ENCODE measurements at places on chromosomes 3 and 15.

DNA sequence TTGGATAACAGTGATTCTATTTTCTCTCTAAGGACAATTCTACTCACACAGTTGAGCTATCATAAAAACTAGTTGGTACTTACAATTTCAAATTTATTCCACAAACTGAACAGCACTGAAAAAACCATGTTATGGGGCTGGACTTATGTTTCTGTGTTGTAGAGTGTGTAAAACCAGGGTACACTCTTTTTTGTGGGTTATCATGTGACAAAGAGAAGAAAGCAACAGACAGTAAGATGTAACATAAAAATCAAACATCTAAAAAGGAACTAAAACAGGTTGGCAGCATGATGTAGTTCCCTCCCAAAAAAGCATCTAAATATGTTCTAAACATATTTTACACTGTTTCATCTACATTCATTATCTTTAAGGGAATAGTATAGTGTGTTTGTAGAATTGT is 757.9 kb downstream of the ROBO1 start:
- no peak for DNase-seq

GRCh38 chr3:141382571-141382970 is 14.3 kb downstream of the ZBTB38 start:
- DNase-seq, result no peak

DNA sequence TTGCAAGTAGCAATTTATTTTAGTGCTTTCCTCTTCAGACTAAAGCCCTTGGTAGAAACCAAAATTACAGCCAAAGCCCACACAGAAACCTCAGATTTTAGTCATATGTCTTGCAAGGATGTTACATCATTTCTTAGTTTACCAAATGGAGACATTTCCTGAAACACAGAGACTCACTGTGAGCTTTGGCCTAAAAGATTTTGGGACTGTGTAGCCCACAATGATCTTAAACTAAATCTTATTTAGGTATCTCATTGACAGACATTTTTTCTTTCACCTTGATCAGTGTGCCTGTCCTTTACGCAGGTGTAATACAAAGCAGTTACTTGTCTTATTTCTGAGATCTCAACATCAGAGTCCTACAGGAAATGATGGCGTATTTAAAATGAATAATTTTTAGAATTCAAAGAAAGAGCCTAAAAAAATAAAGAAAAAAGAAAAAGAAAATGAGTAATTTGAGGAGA is 27.8 kb upstream of the AP4E1 start:
- no peak for DNase-seq

DNA sequence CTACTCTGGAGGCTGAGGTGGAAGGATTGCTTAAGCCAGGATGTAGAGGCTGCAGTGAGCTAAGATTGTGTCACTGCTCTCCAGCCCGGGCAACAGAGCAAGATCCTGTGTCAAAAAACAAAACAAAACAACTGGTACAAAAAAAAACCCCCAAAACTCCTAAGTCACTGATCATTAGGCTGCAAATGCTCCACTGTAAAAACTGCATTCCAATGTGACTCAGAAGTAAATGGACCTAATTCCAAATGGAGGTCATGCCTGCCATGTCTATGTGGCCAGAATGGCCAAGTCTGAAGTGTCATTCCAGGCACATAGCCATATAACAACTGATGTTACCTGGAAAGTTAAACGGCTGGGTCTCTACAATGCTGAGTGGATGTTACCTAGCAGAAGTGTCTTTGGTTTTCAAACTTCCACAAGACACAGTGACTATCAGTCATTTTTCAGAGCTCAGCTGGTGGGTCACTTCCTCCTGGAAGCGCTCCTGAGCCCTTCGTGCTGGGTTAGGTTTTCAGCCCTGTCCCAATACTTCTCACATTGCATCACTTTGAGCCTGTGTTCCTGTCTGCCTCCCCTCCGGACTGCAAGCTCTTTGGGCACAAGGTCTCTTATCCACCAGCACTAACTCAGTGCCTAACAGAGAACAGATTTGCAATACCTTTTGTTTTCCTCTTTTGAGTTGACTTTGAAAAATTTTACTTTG is 10.6 kb downstream of the FSTL1 start:
- no peak for DNase-seq

GRCh38 chr15:83612898-83613635 is 40.9 kb upstream of the ADAMTSL3 start:
- no peak for DNase-seq

DNA sequence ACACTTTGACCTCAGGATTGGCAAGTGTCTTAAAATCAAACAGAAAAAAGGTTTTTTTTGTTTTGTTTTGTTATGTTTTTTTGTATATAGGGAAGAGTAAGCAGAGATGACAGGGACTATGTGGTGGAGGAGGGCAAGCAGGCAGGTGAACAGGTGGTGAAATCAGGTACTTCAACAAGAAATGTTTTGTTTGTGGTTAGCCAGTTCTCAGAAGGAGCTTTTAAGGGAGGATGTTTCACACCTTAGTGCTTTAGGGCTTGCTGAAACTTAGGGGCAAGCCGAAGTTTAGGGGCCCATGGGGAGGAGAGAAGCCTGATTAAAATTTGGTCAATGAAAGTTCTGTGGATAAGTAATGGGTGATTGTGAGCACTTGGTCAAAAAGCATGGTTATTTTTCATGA is 370.7 kb upstream of the SLCO3A1 start:
- no peak for DNase-seq

DNA sequence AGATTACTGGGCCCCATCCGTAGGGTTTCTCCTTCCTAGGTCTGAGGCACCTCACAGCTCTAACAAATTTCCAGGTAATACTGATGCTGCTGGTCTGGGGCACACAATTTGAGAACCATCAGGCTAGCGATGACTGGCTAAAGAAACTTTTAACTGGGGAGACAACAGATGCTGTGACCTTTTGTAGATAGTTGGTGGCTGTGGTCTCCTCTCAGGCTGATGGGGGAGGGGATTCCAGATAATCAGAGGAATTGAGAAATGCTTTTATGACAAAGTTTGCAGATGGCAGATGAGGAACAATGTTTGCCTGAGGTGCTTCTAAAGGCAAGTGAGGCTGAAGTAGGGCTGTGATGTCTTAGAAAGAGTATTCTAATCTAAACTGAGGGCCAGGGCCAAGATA is 13.8 kb upstream of the CCR9 start:
- DNase-seq, result no peak

DNA sequence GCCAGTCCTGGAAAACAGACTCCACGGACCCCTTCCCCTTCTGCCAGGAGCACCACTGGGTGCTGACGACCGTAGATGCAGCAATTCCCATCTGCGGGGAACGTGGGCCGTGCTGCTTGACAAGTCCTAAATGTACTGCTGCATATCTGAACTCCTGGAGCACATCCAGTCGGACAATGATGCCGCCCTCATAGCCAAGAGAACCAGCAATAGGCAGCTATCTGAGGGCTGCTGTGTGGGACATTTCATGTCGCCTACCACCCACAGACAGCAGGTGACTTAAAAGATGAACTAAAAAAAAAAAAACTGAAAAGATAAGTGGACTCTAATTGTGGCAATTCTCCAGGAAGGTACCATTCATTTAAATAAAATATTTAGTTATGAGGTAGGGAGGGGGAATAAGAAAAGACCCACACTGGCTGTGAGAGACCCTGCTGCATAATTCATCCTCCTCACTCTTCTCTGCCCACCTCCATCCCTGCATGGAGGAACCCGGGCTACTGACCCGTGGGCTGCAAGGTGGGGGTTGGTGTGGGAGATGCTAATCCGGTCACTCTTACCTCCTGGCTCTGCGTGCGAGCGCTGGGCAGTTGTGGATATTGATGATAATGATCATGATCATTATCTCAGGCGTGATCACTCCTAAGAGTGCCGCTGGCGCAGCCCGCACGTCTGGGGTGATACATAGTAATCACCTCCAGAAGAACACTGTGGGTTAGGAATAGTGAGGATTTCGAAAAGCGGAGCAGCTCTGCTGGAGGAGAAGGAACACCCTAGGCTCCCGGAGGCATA is 28.3 kb downstream of the ALS2CL start:
- DNase-seq, result no peak

DNA sequence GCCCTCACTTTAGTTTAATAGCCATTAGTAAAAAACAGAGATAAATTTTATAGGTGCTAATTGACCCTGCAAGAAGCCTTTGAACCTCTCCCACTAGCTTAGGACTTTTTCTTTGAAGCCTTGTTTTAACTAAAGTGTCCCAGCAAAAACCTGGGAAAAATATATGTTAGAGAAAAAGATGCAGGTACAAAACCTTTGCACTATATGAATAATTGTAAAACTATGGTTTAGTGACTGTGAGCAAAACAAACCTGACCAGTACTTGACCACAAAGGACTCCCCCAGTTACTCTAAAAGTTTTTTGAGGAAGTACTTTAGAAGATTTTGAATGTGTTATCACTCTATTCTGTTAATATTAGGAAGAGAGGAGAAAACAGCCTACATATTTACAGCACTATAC is 123.3 kb upstream of the TP63 start:
- no peak for DNase-seq

GRCh38 chr3:25257026-25257425 is 171.0 kb upstream of the RARB start:
- DNase-seq, result no peak

- DNase-seq, result no peak
Measured at GRCh38 chr15:38642689-38643270, 78.2 kb upstream of the RASGRP1 start.

GRCh38 chr3:39228496-39228895 is 36.1 kb upstream of the XIRP1 start:
- DNase-seq, result no peak

GRCh38 chr15:28911310-28911931 is 25.6 kb downstream of the APBA2 start:
- DNase-seq, result no peak

GRCh38 chr15:94186770-94187331 is 44.5 kb upstream of the MCTP2 start:
- DNase-seq, result peak; percentile 5

DNA sequence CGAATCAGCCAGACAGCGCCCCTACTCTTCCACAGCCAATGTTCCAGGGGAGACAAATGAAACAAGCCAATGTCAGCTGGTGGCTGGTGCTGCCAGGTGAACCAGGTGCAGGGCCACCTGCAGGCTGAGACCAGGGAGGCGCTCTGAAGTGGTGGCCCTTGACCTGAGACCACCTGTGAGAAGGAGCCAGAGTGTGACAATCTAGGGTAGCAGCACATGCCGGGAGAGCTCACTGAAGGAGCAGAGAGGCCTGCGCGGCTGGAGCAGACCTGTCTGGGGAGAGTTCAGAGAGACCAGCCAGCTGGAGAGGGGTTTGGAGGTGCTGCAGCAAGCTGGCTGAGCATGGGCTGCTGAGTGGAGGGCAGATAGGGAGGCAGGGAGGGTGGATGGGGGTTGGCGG is 693 bp upstream of the STAB1 start:
- no peak for DNase-seq

GRCh38 chr15:32974691-32975090 is 219.8 kb downstream of the FMN1 start:
- no peak for DNase-seq

- no peak for DNase-seq
Measured at GRCh38 chr3:186014866-186015265, 77.1 kb upstream of the TRA2B start.

- DNase-seq, result no peak
Measured at GRCh38 chr3:40869013-40869412, 330.3 kb upstream of the CTNNB1 start.

DNA sequence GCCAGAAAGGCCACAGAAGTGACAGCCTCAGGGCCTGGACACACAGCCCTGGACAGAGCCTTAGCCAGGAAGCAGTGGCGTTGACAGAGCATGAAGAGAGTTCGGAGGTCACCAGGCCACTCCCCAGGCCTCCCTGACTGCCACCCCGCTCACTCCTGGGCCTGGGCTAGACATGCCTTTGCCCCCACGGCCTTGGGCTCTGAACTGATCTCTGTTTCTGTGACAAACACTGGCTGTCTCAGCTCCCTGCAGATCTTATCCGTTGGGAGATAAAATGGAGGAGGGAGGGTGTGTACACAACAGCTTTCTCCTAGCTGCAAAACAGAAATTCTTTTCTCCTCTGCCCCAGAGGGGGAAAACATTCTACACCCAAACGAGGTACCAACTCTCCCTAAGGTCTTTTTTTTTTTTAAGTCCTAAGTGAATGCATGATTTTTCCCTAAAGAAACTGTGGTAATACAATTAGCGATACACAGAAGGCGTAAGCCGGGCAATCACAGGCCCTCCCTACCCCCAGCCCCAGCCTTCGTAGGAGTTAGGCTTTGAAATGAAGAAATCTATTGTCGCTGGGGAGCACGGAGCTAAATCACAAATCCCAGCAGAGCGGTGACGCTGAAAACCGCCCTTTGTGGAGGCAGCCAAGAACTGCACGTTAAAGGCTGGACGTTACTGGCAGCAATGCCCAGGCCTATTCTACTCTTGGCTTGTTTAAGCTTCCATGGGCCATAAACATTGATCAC is 45.0 kb downstream of the SRGAP3 start:
- DNase-seq, result no peak

DNA sequence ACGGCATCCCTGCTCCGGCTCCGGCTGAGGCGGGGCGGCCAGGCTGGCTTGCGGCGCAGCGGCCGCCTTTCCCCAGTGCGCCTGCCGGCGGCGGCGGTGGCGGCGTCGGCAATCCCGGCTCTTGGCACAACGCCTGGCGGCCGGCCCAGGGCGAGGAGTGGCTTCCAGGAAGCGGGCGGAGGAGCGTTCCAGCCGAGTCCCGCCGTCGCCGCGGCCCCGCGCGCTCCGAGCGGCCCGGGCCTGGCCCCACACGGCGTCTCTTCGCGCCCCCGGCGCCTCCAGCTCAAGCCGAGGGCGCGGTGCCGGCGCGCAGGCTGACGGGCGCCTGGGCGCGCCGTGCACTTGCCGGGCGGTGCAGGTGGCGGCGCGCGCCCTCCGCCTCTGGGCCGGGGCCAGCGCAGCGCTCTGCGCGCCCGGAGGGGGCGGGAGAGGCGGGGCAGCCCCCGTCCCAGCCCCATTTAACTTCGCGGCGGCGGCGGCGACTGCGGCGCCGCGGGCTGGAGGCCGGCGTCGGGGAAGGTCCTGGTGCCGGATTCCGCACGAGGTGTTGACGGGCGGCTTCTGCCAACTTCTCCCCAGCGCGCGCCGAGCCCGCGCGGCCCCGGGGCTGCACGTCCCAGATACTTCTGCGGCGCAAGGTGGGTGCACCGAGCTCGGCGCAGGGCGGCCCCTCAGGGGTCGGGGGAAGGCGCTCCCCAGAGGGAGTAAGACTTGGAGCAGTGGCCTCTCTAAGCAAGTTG is at the start of gene ADAMTSL3:
Gene ADAMTSL3, plus strand, starts transcription at position 485 of the 740 bp plus-strand sequence. CDS start 1,639 bp downstream, outside the sequence.
- no peak for DNase-seq

Measured in NCI-H345 (cell line).